Breast epithelium (tissue), 4 donors: ENCODE measurements at places on chromosomes 4 and X.

- DNase-seq = no peak
Measured at GRCh38 chrX:43530837-43531236, 125.3 kb upstream of the MAOA start.

- no peak for DNase-seq
Measured at GRCh38 chr4:1547131-1547855, 136.8 kb downstream of the FAM53A start.

DNA sequence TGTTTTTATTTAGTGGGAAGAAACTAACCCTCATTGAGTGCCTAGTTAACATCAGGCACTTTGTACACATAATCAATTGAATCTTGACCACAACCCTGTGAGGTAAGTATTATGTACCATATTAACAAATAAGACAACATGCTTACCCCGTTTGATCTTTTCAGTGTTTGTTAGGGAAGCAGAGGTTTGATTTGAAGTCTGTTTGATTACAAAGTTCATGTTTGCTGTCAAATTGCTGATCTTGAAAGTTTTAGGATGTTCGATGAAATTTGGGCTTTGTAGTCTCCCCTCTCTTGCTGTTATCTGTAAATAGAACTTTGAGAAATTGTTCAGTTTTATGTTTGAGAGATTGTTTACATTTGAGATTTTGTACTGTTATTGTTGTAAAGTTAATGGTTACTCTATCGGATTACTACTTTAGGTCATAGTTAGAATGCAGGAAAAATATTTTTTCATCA, 13.4 kb upstream of the ADH4 start:
- no peak for DNase-seq

- DNase-seq = no peak
Measured at GRCh38 chr4:66182636-66183035, 512.3 kb upstream of the EPHA5 start.

- DNase-seq = no peak
Measured at GRCh38 chrX:110322603-110323002, 4.7 kb upstream of the AMMECR1 start.
